CD4-positive, alpha-beta T cell treated with Interleukin-1 beta for 1 hour (primary cell): ENCODE measurements at places on chromosomes 6 and 20.

DNA sequence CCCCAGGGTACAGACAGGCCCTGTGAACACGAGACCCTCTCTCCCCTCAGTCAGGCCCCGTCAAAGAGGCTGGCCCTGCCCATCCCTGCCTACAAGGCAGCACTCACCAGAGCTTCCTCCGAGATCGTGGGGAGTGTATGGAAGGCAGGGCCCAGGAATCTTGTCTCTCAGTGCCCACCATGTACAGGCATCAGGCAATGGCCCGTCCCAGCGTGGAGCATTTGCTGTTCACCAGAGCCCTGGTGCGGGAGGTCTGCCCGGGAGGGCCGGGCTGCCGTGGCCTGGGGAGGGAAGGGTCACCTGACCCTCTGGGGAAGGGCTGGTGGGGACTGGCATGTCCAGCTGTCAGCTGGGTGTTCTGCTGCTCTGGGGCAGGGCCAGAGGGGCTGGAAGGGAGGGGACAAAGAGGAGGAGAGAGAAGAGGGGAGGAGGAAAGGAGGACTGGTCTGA, at the start of gene IP6K3:
Gene IP6K3 (minus strand): TSS at position 255 of the 450 bp plus-strand sequence. CDS start 11,429 bp downstream, outside the sequence.
- DNase-seq: no peak

- DNase-seq: no peak
Measured at GRCh38 chr6:42410861-42411260, 40.9 kb downstream of the TRERF1 start.

GRCh38 chr20:1437235-1437904, 29.3 kb downstream of the NSFL1C start:
- DNase-seq: peak; percentile 81

- no peak for DNase-seq
Measured at GRCh38 chr6:18025596-18025995, 38.2 kb upstream of the KIF13A start.

DNA sequence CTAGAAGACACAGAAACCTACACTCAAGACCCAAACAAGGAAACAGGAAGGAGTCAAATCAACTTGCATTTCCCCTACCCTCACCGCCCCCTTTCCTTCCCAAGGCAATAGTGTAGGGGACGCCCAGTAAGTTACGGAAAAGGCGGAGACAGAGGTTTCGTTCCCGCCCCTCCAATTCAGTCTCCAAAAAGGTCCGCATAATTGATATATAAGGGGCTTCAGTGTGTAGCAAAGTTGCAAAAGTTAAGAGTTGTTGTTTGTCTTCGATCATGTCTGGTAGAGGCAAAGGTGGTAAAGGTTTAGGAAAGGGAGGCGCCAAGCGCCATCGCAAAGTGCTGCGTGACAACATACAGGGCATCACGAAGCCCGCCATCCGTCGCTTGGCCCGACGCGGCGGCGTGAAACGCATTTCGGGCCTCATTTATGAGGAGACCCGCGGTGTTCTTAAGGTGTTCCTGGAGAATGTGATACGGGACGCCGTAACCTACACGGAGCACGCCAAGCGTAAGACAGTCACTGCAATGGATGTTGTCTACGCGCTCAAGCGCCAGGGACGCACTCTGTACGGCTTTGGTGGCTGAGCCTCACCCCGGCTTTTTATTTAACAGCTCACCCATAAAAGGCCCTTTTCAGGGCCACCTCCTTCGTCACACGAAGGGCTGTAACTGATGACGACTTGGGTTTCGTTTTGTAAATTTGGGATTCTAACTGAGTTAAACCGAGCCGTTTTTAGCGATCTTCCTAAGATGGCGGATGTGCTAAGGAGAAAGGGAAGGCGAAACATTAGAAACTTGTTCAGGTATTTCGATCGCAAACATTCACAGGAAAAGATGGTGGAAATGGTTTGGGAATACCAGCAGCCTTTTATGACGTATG, 124.6 kb upstream of the BTN3A2 start:
- peak; percentile 86 for DNase-seq
